ENCODE measurements at places on chromosomes 5 and 9.

GRCh38 chr9:93586290-93587057 lies 10.1 kb downstream of the PHF2 start:
- no peak for DNase-seq

- DNase-seq, result no peak
These were observed 159.0 kb downstream of the NR2F1-AS1 start for GRCh38 chr5:93421987-93422401.

GRCh38 chr9:81053298-81054025 lies 635.9 kb downstream of the TLE1 start:
- DNase-seq, result no peak

- no peak for DNase-seq
These were observed 2.4 kb downstream of the ACTL7A start for GRCh38 chr9:108864446-108864845.

DNA sequence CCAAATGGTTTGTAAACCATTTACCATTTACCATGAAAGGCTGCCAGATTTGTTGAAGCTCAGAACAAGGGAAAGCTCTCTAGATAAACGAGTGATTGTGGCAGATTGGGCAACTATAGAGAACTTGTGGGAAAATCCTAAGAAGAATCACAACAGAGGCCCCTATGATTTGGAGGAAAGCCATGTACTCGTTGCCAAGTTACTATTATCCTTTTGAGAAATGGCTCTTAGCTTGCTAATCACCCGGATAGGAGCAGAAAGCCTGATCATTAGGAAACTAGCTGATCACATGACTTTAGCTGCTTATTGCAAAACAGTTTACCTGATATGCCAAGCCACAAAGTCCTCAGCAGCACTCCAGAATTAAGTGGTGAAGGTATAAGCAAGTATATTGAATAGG lies 23.5 kb upstream of the ATG10 start:
- DNase-seq, result no peak

DNA sequence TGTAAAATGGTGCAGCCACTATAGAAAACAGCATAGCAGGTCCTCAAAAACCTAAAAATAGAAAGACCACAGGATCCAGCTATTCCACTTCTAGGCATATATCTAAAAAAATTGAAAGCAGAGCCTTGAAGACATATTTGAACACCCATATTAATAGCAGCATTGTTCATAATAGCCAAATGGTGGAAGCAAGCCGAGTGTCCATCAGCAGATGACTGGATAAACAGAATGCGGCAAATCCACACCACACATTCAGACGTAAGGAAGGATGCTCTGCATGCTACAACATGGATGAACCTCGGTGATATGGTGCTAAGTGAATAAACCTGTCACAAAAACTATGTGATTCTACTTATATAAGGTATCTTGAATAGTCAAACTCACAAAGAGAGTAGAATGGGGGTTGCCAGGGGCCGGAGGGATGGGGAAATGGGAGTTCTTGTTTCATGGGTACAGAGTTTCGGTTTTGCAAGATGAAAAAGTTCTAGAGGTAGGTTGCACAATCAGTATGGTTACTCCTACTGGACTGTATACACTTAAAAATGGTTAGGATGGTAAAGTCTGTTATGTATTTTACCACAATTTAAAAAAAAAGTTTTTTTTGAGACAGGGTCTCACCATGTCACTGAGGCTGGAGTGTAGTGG lies 17.1 kb upstream of the HSD17B3 start:
- no peak for DNase-seq

DNA sequence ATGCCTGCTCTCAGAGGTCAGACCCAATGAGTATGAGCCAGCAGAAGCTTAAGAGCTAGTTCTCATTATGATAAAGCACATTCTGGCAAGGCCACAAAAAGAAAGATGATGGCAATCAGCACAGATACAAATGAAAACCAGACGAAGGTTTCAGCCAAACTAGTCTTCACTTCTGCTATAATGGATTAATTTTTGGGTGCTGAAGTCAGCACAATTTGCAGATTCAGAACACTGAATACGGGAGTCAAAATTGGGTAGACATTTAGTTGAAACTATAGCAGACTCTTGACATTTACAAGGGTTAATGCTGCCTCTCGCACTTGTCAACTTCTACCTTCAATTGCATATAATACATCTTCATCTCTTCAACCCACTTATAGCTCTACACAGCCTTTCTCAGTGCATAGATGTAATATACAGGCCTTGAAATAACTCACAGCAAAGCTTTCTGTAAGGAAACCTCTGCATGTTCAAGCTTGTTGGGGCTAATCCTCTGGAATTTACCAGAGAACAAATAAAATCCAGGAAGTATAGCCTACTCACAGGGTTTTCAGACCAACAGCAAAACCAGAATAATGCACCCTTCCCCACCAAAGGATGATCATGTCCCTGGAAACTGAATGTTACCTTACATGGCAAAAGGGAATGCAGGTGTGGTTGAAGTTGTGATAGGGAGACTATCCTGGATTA lies 77.1 kb downstream of the BAAT start:
- no peak for DNase-seq

All from COR-L47 (cell line).